ENCODE measurements at places on chromosomes 2 and 18. TPM values are rescaled to one million over a fixed set of nuclear protein-coding genes. Genes with fewer than 3 reads are reported as not detected.

DNA sequence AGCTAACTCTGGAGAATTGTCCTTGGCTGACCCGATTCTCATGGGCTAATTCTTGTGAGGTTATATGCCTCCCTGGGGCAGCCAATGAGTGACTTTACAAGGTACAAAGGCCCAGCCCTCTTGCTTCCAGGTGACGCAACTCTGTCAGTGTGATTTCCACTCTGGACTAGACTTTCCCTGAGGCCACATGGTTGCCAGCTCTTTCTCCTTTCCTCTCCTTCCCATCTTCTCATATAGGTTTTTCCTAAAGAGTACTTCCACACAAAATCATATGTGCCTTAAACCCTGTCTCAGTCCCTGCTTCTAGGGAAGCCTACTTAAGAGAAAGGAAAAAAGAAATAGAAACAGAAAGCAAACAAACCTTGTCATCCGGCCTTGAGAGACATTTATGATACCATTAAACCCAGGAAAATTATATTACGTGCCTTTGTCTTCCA is 226.2 kb upstream of the ZSWIM2 start:
- no peak overlapping the region for H3K27ac ChIP-seq
- DNase-seq = no peak
- no peaks in the 10 kb centered on the region for H3K36me3 ChIP-seq
- no peaks in the 10 kb centered on the region for H3K4me1 ChIP-seq
- no peaks in the 10 kb centered on the region for H3K27me3 ChIP-seq

- H3K36me3 ChIP-seq = no peaks in the 10 kb centered on the region
- DNase-seq = no peak
- H3K4me3 ChIP-seq = no peak overlapping the region
- no peak overlapping the region for H3K27ac ChIP-seq
- H3K27me3 ChIP-seq = no peaks in the 10 kb centered on the region
Observed at GRCh38 chr2:29573612-29574011, 347.8 kb downstream of the ALK start.

DNA sequence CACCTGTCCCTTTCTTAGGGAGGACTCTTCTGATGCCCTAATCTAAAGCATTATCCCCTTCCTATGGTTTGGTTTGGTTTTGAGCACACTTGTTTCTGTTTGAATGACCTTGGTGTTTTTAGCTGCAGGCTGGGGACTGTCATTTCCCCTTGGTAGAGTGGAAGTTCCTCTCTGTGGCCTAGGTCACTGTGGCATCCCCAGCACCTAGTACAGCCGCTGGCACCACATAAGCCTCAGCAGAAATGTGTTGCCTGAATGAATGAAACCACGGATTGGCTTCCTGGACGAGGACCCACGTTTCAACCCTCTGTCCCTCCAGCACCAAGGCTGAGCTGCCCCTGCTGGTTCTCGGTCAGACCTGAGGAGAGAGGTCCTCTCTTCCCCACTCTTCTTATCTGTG is 159.9 kb downstream of the CTIF start:
- H3K4me1 ChIP-seq = peaks cover 3% of the 10 kb centered on the region
- no peaks in the 10 kb centered on the region for H3K27me3 ChIP-seq
- DNase-seq = no peak
- H3K4me3 ChIP-seq = no peak overlapping the region

GRCh38 chr2:10033251-10034006 is 9.9 kb upstream of the KLF11 start:
- no peaks in the 10 kb centered on the region for H3K36me3 ChIP-seq
- no peak overlapping the region for H3K4me3 ChIP-seq
- DNase-seq = peak; percentile 68
- H3K27me3 ChIP-seq = no peaks in the 10 kb centered on the region
- H3K4me1 ChIP-seq = peaks cover 32% of the 10 kb centered on the region

GRCh38 chr2:219298759-219299371 is 10.3 kb downstream of the PTPRN start:
- peaks cover 18% of the 10 kb centered on the region for H3K4me1 ChIP-seq
- H3K27ac ChIP-seq = no peak overlapping the region
- DNase-seq = peak; percentile 68
- no peaks in the 10 kb centered on the region for H3K36me3 ChIP-seq
- no peak overlapping the region for H3K4me3 ChIP-seq
- H3K27me3 ChIP-seq = no peaks in the 10 kb centered on the region

DNA sequence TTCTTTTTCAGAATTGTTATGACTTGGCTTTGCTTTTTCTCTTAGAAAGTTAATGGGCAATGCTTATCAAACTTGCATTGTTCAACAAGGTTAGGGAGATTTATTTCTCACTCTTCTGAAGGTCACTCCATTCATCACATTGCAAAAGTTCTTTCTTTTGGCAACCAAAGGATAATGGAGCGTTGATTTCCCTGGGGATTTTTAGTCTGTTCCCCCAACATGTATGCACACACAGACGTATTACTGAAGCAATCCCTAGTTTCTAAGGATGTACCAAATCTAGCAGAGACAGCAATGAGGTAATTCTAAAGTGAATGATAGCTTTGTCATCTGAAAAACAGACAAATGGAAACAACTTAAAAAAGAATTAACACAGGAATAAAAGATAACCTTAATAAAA is 349.1 kb downstream of the NYAP2 start:
- no peak for DNase-seq
- no peaks in the 10 kb centered on the region for H3K4me1 ChIP-seq
- H3K27ac ChIP-seq = no peak overlapping the region
- no peak overlapping the region for H3K4me3 ChIP-seq
- H3K27me3 ChIP-seq = no peaks in the 10 kb centered on the region

DNA sequence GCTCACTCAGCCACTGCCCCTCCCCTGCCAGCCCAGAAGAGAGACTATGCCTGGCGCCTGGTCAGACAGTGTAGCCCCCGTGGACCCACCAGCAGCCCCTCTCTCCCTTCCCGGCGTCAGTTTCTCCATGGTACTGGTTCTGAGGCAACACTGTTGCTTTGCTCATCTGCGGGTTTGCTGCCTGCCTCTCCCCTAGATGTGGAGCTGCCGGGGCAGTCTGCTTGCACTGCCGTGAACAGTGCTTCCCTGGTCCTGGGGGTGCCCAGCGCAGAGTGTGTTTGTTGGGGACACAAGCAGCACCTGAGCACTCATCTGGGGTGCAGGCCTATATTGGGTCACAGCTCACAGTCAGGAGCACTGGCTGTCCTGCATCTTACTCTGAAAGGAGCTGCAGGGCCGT is 309.9 kb downstream of the NDUFA10 start:
- no peak overlapping the region for H3K27ac ChIP-seq
- H3K36me3 ChIP-seq = no peaks in the 10 kb centered on the region
- H3K27me3 ChIP-seq = no peaks in the 10 kb centered on the region
- no peak overlapping the region for H3K4me3 ChIP-seq
- no peak for DNase-seq

DNA sequence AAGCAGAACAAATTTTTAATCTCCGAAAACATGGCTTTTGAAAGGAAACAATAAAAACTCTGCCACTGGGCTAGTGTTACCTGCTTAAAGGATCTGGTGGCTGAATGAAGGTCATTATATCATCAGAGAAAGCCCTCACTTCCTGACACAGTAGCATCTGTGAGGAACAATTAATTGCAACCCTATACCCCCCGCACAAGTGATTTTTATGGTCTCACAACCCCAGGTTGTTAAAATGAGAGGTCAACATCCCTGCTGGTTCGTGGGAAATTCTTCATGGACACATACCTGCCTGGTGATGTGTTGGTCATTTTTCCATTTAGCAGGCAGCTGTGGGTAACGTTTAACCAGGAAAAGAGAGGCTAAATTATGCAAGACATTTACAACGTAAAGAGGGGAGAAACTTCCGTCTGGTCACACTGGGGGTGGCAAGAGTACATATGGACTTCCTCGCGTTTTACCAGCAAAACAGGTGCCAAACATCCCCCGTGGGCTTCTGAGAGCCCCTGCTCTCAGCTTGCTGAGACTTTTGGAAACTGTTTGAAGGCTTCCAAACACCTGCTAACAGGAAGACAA is 29.2 kb downstream of the NIFK start:
- peak overlapping the region; percentile 21 for H3K27ac ChIP-seq
- DNase-seq = no peak
- no peak overlapping the region for H3K4me3 ChIP-seq

DNA sequence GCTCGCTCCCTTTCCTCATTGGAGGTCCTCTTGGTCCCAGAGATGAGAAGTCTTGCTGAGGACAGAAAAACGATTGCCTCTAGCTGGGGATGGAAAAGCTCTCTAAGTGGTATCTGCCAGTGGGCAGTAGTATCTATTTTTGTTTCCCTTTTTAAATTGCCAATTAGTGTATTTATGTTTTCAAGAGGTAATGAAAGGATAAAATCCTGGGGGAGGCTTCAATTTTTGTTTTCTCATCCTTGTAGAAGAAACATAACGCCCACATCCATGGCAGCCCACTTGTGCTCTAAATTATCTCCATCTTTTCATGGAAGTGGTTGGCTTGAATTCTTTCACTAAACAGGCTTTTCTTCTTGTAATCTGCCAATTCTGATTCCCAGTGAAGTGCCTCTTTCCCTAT is 14.3 kb downstream of the ANKRD29 start:
- no peaks in the 10 kb centered on the region for H3K4me1 ChIP-seq
- no peak overlapping the region for H3K27ac ChIP-seq
- H3K27me3 ChIP-seq = no peaks in the 10 kb centered on the region
- no peak for DNase-seq
- no peaks in the 10 kb centered on the region for H3K36me3 ChIP-seq

DNA sequence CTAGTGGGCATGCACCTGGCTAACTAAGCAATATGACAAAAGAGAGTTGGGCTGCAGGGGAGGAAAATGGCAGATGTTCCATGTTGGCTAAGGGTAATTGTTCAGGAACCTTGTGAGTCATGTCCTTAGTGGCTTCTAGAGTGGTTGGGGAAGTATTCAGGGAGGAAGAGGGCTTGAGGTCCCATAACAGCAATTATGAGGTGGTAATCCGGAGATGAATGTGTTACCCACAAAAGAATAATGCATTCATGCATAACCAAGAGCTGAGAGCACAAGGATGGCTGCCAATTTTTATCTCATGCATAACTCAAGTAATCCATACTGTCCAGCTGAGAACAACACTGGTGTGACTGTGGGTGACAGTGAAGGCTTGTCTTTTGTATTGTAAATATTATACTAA is 42.9 kb downstream of the TMEFF2 start:
- no peaks in the 10 kb centered on the region for H3K36me3 ChIP-seq
- H3K27me3 ChIP-seq = no peaks in the 10 kb centered on the region
- H3K4me1 ChIP-seq = no peaks in the 10 kb centered on the region
- DNase-seq = no peak
- H3K4me3 ChIP-seq = no peak overlapping the region

DNA sequence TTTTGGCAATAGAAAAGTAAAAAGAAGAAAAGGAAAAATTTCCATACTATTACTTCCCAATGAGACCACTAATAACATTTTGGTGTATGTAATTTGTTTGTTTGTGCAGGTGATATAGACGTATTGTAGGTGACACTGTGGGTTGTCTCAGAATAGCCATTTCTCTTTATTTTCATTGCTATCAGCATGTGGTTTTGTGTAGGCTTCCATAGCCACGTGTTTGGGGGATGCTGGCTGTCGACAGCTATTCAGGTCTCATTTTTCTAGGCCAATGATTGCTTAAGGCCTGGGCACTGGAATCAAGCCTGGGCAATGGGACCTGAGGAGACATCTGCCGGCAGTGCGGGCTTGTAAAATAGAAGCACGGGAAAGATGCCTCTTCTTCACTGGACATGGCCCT is 71.0 kb upstream of the KCTD1 start:
- H3K27ac ChIP-seq = no peak overlapping the region
- DNase-seq = no peak
- no peaks in the 10 kb centered on the region for H3K36me3 ChIP-seq
- H3K27me3 ChIP-seq = no peaks in the 10 kb centered on the region
- H3K4me3 ChIP-seq = no peak overlapping the region

- H3K4me3 ChIP-seq = no peak overlapping the region
- DNase-seq = no peak
- no peak overlapping the region for H3K27ac ChIP-seq
- H3K36me3 ChIP-seq = no peaks in the 10 kb centered on the region
- no peaks in the 10 kb centered on the region for H3K27me3 ChIP-seq
- H3K4me1 ChIP-seq = no peaks in the 10 kb centered on the region
Observed at GRCh38 chr2:171598713-171599319, 76.5 kb downstream of the CYBRD1 start.

DNA sequence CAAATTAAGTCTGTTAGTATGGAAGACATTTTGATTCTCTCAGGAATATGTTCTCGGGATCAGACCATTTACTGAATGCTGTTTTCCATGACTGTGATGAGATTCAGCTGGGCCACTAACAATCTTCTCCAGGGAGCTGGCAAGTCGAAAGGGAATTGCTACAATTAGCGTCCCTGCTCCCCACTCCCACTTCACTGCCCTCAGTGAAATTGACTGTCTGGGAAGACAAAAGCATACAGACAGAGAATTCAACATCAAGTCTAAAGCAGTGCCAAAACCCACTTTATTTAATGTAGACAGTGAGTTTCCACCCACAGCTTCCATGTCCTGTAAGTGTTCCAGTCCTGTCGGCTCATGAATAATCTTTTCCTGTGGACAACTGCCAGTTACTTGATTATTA is 34.0 kb upstream of the COL3A1 start:
- H3K27ac ChIP-seq = no peak overlapping the region
- H3K27me3 ChIP-seq = no peaks in the 10 kb centered on the region
- no peaks in the 10 kb centered on the region for H3K4me1 ChIP-seq

- H3K4me3 ChIP-seq = no peak overlapping the region
- peak overlapping the region; percentile 28 for H3K27ac ChIP-seq
- peaks cover 28% of the 10 kb centered on the region for H3K4me1 ChIP-seq
Observed at GRCh38 chr2:217951521-217952247, 51.1 kb downstream of the TNS1 start.

DNA sequence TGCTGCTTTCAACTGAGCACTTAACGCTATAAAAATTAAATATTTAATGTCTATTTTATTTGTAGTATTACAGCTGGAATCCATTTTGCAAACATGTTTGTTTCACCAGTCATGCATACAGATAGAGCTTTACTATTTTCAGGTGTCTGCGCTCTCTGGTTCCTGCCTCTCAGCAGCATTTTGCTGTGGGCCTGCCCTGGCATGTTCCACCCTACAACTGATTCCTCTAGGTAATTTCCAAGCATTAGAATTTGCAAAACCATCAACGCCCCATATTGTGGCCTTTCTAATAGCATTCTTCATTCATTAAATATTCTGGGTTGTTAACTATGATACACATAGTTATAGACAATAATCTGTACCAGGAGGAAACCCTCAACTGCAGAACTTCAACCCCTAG is 266.4 kb upstream of the DLGAP1 start:
- H3K4me3 ChIP-seq = no peak overlapping the region
- H3K36me3 ChIP-seq = no peaks in the 10 kb centered on the region

- H3K4me1 ChIP-seq = no peaks in the 10 kb centered on the region
- H3K27me3 ChIP-seq = peaks cover 43% of the 10 kb centered on the region
- H3K27ac ChIP-seq = no peak overlapping the region
- H3K4me3 ChIP-seq = no peak overlapping the region
- DNase-seq = no peak
Observed at GRCh38 chr18:79877163-79878091, 74.0 kb downstream of the SLC66A2 start.

Gene TTC21B
- 17.2 TPM for total RNA-seq

Gene C2orf81
- 2.8 TPM for total RNA-seq

Gene BMPR2
- 88.7 TPM for total RNA-seq

Gene ZNF396
- 3.5 TPM for total RNA-seq

Gene ADGRF3
- total RNA-seq = 0.08 TPM

Gene BOK
- 34.9 TPM for total RNA-seq

Gene HNMT
- 61.9 TPM for total RNA-seq

Gene PSMA8
- 0.15 TPM for total RNA-seq

Gene BCL11A
- 7.3 TPM for total RNA-seq

Gene NFATC1
- total RNA-seq = 17.1 TPM

Gene MAP3K19
- not detected for total RNA-seq

Gene PCGF1
- total RNA-seq = 27.1 TPM

Gene SP100
- total RNA-seq = 134 TPM

All from left lung (tissue), 14 donors.